ENCODE measurements at places on chromosomes 2 and 18.

GRCh38 chr18:61554117-61554776, 221.0 kb downstream of the CDH20 start:
- DNase-seq: no peak

GRCh38 chr18:11494107-11494506, 115.3 kb upstream of the SLC35G4 start:
- no peak for DNase-seq

DNA sequence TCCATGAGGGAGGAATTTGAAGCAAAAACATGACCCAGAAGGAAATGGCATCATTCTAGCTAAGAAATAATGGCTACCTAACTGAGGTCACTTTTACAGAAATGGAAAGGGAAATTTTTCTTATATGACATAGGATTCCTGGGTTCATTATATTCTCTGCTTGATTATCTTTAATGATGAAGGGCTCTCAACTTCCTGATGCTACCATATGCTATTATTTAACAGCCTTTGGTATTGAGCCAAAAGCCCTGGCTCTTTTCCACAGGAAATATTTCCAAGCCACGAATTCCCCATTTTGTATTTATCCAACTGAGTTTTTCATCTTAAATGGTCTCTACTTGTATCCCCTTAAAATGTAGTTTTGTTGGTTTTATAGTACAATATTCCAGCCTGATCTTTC, 63.2 kb upstream of the NPAS2 start:
- no peak for DNase-seq

DNA sequence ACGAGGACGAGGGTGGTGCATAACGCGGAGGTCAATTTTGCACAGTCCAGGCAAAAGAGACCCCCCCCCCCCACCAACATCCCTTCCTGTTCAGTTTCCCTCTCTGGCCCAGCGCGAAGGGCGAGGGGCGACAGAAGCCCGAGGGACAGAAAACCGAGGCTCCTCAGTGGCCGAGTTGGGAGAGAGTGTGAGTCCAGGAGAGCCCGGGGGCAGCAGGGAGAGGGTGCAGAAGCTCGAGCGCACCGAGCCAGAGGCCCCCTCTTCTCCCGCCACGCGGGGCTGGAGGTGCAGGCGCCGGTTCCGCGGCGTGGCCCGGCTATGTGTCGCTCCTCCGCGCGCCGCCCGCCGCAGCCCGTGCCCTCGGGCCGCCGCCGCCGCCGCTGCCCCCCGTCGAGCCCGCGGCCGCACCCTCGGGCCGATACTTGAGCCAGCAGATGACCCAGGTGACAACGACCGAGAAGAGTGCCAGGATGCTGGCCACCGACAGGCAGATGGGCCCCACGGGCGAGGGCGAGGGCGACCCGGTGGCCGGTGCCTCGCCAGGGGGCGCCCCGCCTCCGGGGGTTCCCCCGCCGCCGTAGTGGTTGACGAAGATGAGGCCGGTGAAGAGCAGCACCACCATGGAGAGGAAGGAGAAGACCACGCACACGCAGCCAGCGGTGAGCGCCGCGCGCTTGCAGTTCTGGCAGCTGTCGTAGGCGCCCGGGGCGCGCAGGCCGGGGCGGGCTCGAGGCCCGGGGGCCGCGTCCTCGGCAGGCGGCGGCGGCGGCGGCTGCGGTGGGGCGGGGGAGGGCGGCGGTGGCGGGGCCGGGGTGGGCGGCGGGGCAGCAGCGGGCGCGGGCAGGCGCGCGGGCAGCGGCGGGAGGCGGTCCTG, 20.2 kb upstream of the PAX3 start:
- peak; percentile 70 for DNase-seq

DNA sequence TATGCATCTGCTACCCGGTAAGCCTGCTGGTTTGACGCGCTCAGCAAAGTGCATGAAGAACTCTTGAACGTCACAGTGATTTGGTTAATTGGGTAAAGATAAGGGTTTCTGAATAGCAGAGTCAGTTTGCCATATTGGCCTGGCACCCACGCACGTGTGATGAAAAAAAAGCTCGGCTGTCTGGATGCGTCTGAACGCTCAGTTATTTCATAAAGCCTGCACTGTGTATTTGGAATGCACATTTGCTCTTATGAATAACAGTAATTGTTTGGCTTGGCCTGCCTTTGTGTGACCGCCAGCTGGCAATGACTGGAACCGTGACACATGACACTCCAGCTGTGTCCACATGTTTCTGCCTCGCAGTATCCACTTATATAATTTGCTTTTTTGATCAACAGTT, 129.2 kb upstream of the MEIS1 start:
- DNase-seq: no peak

DNA sequence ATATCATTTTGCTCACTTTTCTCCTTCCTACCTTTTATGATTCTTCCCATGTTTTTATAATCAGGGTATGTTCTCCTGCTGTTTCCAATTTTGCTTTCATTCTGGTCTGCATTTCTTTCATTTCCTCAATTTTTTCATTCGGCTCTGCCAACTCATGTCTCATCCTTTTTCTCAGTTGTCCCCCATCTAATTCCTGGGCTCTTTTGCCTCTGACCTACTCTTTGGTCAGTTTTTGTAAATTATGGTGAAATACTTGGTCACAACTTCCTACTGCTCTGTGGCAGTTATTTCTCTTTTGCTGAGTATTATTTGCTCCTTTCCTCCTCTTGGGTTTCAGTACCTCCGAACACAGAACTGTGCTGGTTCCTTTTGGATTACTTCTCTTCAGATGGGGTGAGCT, 27.5 kb downstream of the MYO7B start:
- DNase-seq: no peak

GRCh38 chr2:127472268-127472667, 54.0 kb downstream of the IWS1 start:
- DNase-seq: no peak

DNA sequence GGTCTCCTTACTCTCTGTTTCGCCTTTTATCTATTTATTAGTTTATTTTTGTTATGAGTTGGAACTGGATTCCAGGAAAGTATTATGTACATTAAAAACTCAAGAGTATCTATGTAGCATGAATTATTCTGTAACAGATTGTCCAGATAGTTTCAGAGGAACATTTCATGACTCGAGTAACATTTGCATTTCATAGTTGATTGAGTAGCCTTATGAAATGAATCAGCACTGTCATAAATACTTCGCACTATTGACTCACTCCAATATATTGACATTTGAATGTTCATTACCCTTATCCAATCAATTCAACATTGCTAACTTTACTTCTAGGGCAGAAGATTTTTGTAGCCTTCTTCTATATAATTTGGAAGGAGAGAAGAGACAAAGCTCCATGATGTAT, 11.3 kb upstream of the VRK2 start:
- DNase-seq: no peak

GRCh38 chr2:149021271-149021719, 17.2 kb upstream of the LYPD6B start:
- DNase-seq: no peak

- DNase-seq: no peak
These were observed 129.5 kb downstream of the ZNF516 start for GRCh38 chr18:76365561-76365960.

GRCh38 chr2:86054535-86055082, 51.1 kb downstream of the POLR1A start:
- DNase-seq: peak; percentile 38

DNA sequence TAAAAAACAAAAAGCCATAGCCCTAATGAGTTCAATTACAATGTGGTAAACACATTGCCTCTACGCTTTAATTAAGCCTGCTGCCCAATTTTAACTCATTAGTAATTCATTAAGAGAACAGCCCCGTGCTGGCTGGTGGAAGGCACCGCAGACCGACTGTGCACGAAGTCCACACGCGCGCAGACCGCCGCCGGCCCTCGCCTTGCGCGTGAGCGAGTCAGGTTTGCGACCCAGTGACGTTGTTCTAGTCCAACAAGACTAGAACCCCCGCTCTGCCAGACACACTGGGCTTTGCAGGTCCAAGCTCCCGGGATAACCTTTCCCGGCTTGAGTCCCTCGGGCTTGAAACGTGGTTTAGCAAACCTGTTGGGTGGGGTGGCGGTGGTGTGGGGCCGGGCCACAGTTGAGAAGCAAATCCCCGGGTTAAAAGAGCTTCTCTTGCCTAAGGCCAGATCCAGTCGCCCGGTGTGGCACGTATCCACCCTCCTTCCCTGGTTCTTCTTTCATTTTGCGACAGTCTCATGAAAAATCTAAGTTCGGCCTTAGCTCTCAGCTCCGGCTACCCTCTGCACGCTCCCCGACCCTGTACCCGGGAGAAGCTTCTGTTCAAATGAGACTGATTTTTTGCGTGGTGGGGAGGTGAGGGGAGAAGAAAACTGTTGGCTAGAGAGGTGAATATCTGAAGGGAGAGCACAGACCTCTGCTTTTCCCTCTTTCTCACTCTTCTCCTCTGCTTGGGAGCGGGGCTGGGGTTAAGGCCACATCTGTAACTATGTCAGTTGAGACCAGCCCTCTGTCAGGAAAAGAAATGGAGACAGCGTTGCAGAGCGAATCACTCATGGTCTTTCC, 11.1 kb upstream of the SKOR2 start:
- no peak for DNase-seq

GRCh38 chr2:105765415-105766299, 20.9 kb downstream of the NCK2 start:
- DNase-seq: no peak

- DNase-seq: no peak
These were observed 165.0 kb downstream of the DIS3L2 start for GRCh38 chr2:232126301-232127099.

GRCh38 chr2:224180810-224181209, 141.7 kb upstream of the SERPINE2 start:
- DNase-seq: no peak
